ENCODE measurements at places on chromosomes 4 and X. TPM values are rescaled to one million over a fixed set of nuclear protein-coding genes. Genes with fewer than 3 reads are reported as not detected.

Gene VGLL1
- not detected for polyA plus RNA-seq

DNA sequence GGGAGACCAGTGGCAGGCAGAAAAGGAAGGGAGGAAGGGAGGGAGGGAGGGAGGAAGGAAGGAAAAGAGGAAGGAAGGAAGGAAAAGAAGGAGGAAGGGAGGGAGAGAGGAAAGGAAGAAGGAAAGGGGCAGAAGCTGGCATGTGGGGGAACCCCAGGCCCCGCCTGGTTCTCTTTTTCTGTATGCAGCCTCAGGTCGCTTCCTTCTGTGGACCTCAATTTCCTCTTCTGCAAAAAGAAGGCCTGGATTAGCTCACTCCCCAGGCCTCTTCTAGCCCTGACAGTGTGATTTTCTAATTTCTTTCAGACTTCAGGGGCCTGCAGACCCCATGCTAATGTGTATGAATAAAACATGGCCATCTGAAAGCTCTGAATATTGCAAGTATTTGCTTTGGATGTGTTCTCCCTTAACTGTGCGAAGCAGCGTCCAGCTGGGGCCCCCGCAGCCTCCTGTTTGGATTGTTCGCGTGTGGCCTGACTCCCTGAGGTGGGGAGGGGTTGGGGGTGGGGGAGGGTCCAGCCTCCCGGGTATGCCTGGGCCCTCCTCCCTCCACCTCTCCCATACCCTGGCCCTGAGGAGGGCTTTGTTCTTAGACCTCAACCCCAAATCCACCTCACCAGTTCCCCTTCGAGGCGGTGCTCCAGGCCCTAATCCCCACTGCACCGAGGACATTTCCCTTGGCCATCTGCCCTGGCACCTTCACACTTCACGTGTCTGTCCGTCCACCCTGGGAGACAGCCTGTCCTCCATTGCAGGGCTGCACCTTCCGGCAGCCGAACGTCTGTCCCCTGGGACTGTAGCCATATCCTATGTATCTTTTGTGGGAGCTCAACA, 199.9 kb upstream of the ATP6AP2 start:
- H3K4me1 ChIP-seq: no peaks in the 10 kb centered on the region
- no peaks in the 10 kb centered on the region for H3K27me3 ChIP-seq
- H3K4me3 ChIP-seq: no peak overlapping the region
- DNase-seq: no peak
- H3K27ac ChIP-seq: no peak overlapping the region

DNA sequence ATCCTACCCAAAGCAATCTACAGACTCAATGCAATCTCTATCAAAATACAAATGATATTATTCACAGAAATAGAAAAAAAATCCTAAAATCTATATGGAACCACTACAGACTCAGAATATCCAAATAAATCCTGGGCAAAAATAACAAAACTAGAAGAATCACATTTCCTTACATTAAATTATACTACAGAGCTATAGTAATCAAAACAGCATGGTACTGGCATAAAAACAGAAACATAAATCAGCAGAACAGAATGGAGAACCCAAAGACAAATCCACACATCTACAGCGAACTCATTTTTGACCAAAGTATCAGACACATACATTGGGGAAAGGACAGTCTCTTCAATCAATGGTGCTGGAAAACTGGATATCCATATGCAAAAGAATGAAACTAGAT, 304.1 kb upstream of the FGF13 start:
- H3K27me3 ChIP-seq: no peaks in the 10 kb centered on the region
- H3K36me3 ChIP-seq: no peaks in the 10 kb centered on the region
- no peaks in the 10 kb centered on the region for H3K4me1 ChIP-seq
- H3K27ac ChIP-seq: no peak overlapping the region
- no peak for DNase-seq

- no peaks in the 10 kb centered on the region for H3K36me3 ChIP-seq
- no peak overlapping the region for H3K27ac ChIP-seq
- DNase-seq: no peak
- H3K27me3 ChIP-seq: no peaks in the 10 kb centered on the region
- no peaks in the 10 kb centered on the region for H3K4me1 ChIP-seq
- no peak overlapping the region for H3K4me3 ChIP-seq
Measured at GRCh38 chr4:169340834-169341233, 70.1 kb upstream of the SH3RF1 start.

Gene SMR3A
- polyA plus RNA-seq: not detected

DNA sequence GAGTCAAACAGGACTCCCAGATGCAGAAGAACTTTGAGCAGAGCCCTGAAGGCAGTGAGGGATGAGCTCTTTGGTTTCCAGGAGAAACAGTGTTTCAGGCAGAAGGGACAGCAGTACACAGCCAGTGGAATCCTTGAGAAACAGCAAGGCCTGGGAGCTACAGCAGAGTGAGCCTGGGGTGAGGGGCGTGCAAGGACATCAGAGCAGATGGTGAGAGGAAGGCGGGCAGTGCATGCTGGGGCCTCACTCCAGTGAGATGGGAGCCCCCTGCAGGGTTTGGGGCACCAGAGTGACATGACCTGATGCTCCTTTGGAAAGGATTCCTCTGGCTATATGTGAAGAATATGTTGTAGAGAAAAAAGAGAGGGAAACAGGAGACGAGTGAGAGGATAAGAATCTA, 98.1 kb upstream of the EGFL6 start:
- no peak overlapping the region for H3K4me3 ChIP-seq
- H3K27ac ChIP-seq: no peak overlapping the region

DNA sequence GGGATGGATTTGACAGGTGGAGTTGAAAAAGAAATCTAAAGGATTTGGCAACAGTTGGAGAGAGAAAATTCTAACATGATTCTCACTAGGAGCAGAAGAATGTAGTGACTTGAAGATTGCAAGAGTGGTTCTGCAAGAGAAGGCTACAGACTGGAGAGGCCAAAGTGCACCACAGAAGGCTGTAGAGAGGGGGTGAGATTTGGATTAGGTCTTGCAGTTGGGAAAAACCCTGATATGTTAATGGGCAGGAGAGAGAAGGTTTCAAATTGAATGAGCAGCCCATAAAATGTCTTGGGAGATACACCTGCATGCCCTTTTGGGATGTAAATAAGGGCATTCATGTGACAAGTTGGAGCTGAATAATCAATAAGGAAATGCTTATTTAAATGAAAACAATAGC, 14.7 kb upstream of the VEGFD start:
- H3K27me3 ChIP-seq: no peaks in the 10 kb centered on the region
- no peaks in the 10 kb centered on the region for H3K36me3 ChIP-seq
- no peak overlapping the region for H3K4me3 ChIP-seq
- DNase-seq: no peak
- H3K27ac ChIP-seq: no peak overlapping the region
- no peaks in the 10 kb centered on the region for H3K4me1 ChIP-seq

DNA sequence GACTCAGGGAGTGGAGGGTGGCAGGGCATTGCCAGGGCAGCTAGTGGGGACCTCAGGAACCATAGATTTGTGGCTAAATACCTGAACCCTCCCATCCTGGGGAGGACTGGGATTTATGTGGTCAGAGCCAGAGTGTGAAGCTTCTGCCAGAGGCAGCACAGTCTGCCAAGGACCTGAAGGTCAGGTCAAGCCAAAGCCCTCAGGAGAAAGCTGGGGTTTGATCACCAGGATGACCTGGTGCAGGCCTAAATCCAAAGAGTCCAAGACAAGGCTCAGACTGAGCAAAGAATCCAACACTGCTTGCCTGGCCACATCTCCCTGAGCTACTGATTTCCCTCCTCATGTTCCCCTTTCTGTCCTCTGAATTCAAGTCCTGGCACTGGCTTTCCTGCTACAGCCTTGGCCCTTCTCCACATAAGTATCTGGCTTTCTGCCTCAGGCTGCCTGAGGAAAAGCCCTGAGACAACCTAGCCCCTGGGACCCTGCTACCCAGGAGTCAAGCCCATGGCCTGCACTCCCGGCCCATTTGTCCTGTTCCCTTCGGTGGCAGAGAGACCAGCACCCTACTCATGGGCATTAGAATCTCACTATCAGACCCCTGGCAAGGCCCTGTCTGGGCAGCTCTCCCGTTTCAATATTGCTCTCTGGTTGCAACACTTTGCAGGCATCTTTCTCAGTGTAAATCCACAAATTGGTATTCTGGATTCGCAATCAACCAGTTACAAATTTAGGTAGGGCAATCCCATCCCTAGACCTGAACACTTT, 39.3 kb upstream of the SLC25A43 start:
- no peaks in the 10 kb centered on the region for H3K4me1 ChIP-seq
- no peaks in the 10 kb centered on the region for H3K27me3 ChIP-seq
- no peak overlapping the region for H3K27ac ChIP-seq

- DNase-seq: peak; percentile 58
- H3K27ac ChIP-seq: no peak within 1 kb of the TSS
- H3K36me3 ChIP-seq: no peaks in the 10 kb centered on the region
- H3K4me1 ChIP-seq: peaks cover 7% of the 10 kb centered on the region
- H3K4me3 ChIP-seq: peak within 1 kb of the TSS; percentile 40
Measured at GRCh38 chrX:153411255-153411987, at the start of gene ZFP92. Gene ZFP92, plus strand, starts transcription at chrX:153411472. Its CDS starts 6,851 bp downstream, at chrX:153418323.

- H3K4me3 ChIP-seq: no peak overlapping the region
- H3K36me3 ChIP-seq: peaks cover 32% of the 10 kb centered on the region
- H3K27me3 ChIP-seq: no peaks in the 10 kb centered on the region
- H3K27ac ChIP-seq: no peak overlapping the region
- peaks cover 4% of the 10 kb centered on the region for H3K4me1 ChIP-seq
Measured at GRCh38 chrX:49174723-49175122, 3.0 kb downstream of the PLP2 start.

Gene USP51
- polyA plus RNA-seq: 7.4 TPM

Data from large intestine (tissue), 12 donors.